Activated effector memory CD4-positive, alpha-beta T cell treated with Interleukin-2 at 50 U/mL for 16 hours (primary cell): ENCODE measurements at places on chromosomes 3 and 15.

- DNase-seq, result no peak
Measured at GRCh38 chr3:125394406-125394805, 19.3 kb upstream of the ZNF148 start.

DNA sequence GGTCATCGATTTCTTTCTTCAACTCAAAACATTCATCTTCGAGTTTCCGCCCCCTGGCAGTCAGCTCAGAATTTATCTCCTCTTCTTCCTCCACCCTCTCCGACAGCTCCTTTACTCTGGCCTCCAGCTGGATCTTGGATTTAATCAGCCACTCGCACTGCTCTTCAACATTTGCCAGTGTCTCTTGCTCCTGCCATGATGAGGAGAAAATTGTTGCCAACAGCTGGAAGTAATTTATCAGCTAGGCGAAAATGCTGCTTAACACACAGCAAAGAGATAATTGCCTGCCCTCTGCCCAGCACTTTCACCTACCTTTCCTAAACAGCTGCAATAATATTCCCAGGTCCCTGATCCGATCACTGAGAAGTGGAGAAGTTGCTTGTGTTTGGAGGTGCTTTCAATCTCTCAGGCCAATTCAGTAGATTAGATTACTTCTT, 69.3 kb downstream of the MYH15 start:
- no peak for DNase-seq

DNA sequence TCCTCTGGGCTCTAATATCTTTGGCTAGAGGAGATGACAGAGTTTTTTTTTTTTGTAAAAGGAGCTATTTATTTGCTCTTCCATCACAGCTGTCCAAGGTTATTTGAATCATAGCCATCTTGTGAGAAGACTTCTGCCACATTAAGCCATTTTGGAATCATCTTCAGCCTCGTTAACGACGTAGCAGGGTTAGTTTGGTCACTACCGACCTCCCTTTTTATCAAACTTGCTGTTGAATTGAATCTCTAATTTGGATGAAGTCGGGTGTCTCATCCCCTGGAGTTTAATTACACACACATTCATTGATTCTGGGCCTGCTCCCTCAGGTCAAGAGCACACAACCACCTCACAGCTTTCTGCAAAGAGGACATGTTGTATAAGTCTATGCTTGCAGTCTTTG, 238.7 kb downstream of the CPNE4 start:
- DNase-seq, result no peak

- no peak for DNase-seq
Measured at GRCh38 chr15:37061996-37062395, 38.4 kb downstream of the MEIS2 start.

GRCh38 chr3:49600781-49601180, 46.5 kb downstream of the BSN start:
- no peak for DNase-seq

GRCh38 chr15:91228890-91229289, 128.8 kb downstream of the SV2B start:
- DNase-seq, result no peak

DNA sequence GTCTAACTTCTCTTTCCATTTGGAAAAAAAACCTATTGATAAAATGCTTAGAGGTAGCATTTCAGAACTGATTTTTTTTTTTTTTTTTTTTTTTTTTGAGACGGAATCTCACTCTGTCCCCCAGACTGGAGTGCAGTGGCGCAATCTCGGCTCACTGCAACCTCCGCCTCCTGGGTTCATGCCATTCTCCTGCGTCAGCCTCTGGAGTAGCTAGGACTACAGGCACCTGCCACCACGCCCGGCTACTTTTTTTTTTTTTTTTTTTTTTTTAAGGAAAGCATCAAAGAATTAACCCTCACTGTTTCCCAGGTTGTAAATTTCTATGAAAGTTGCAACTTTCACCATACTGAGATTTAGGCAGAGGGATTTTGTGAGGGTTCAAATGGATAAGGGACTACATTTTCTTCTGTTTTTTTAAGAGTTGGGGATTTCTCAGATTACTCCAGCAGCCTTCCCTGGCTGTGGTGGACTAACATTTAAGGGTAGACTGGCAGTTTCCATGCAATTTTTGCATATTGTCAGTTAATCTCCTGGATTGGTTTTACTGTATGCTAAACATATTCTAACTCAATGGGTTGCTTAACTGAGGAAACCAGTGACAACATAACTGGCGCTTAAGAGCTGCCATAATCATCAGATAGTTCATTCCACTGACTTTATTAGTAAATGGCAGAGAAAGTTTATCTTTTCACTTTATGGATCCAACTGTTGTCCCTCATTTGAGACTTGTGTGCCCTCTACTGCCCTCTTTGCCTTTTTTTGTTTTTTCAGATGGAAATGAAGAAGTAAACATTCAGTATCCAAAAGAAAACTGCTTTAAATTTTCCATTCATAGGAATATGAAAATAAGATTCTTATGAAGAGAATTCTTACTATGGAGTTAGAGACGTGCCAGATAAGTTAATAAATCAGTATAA, 93.7 kb downstream of the NPTN start:
- DNase-seq, result no peak

DNA sequence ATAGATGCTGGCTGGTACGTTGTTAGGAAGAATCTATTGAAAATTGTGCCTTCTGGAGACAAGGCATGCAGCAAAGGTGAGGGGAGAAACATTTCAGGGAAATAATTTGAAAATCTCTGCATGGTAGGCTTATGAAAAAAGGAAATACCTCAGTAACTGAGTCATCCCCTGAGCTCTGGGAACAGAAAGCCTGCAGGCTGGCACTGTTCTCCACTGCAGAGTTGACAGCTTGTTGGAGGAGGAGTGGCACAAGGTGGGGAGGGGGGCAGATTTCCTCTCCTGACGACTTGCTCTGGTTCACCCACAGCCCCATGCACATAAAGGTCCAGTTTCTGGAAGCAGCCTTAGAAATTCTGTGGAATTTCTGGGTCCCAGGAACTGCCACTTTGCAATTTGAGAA, 179.4 kb downstream of the ABHD5 start:
- DNase-seq, result no peak

DNA sequence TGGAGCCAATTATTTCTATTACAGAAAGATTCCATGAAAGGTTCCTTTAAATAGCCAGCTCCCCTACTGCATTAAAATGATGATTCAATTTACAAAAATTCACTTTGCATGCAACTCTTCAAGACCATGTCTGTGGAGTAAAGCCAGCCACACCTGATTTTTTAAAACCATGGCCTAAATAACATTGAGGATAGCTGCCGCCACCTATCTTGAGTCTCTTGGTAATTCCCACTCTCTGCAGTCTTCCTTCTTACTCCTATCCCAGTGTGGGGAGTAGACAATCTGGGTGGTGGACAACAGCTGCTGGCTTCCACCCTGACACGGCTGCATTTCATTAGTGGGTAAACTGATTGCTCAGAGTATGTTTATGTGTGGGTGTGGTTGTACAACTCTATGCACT, 10.7 kb downstream of the LRTM1 start:
- DNase-seq, result no peak

GRCh38 chr15:66190746-66191145, 62.8 kb downstream of the MEGF11 start:
- DNase-seq, result no peak

DNA sequence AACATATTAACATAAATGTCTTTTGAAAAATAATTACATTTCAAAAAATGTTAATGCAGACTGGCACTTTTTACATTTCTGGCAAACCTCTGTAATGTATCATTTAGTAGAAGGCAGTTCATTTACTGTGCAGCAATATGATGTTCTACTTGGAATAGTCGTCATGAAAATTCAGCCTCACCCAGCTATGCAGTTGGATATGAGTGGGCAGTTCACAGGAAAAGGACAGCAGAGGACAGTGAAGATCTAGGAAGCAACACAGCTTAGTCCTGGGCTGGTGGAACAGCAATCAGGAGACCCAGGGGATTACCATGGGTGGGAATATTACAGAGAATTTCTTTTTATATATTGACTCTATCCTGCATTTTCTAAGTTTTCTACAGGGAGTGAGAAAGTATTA, 63.6 kb downstream of the ANO10 start:
- DNase-seq, result no peak

- no peak for DNase-seq
Measured at GRCh38 chr15:68113751-68114150, 59.6 kb downstream of the PIAS1 start.

GRCh38 chr3:40396406-40396805, 9.4 kb downstream of the ENTPD3 start:
- DNase-seq, result no peak

DNA sequence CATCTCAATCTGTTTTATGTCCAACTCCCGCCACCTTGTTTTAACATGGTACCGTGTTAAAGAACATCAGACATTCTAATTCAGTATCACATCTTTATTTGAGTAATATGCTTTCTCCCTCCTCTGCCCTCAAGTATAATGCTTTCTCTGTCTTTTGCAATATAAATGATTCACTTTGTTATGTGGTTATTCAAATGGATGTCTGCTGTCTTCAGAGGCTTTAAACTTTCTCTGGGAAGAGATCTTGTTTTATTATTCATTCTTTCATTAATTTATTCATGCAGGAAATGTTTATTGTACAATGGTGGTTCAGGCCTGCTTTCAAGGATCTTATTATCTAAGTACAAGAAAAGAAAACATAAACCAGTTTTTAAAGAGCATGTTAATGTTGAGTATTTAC, 57.1 kb downstream of the RAP2B start:
- DNase-seq, result no peak

DNA sequence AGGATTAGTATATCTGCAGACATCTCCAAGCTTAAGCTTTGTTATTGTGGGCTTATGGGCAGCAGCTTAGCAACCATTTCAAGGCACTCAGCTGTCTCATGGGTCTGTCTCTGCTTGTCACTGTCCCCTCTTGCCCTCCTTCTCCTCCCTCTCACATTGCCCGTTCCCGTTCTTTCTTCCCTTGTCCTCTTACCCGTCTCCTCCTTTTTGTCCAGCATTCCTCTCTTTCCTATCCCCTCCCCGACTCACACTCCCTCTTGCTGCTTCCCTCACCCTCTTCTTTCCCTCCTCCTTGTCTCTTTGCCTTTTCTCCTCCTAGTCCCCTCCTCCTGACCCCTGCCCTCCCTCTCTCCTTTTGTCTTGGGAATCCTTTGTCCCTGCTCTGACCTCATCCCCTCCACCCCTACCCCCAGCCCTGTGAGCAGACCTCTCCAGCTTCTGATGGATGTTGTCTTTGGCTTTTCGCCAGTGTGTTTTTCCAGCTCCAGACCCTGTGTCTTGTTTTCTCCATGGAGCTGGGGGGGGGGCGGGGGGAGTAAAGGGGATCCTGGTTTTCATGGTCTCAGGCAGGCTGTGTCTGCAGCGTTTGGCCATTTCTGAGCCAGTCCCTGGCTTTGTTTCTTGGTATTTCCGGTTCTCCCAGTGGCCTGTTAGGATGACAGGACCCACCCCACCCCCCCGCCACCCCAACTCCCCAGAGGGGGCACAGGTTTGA, 47.9 kb upstream of the TRAK1 start:
- DNase-seq, result no peak

DNA sequence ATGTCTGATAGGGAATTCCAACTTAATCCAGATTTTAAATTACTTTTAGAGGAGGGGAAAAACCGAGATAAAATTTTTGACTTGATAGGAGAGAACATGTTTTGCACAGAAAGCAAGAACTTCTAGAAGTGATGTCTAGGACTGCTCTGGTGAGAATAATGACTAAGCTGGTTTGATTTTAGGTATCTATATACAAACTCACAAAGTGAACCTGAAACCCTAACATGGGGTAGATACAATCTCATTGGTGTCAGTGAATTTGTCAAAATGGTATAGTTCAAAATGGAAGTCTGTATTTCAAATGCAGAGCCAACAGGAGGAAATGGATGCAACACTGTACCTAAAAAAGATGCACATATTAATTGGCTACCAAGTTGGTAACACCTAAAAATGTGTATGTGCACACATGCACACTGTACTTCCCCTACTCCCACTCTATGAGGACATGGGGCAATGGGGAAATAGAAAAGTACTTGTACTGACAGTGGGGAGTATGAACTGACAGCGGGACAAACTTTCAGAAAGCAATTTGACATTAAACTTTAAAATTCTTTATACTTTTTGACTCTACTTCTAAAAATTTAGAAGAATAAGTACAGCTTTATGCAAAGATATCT, 53.0 kb downstream of the NR1I2 start:
- DNase-seq, result no peak

GRCh38 chr15:32057876-32058425, 27.6 kb downstream of the CHRNA7 start:
- DNase-seq, result no peak

DNA sequence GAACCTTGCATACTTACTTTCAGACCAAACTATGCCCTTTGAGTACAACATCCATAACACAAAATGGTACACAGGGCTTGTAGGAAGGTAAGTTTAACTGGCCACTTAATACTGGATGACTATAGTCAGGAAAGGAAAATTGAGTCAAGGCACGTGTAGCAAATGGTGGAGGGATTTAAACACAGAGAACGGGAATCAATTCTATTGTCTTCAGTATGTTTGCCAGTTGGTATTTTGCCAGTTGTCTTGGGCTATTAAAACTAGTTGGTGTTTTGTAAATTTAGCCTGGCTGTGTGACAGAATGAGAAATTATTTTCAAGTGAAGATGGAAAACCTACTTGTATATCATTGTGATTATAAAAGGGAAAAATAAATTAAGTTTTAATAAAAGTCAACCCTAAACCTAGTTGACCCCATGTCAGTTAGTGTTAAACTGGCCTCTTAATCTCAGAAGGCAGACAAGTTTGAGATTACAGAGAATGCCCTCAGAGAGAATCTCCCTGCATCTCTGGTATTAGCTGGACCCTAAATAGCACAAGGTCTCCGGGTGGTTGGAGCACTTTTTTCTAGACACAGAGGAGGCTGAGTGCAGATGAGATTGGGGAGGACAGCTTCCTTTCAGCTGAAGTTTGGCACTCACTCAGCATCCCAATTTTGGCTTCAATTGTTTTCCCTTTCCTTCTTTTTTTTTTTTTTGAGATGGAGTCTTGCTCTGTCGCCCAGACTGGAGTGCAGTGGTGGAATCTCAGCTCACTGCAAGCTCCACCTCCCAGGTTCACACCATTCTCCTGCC, 91.2 kb downstream of the MB21D2 start:
- no peak for DNase-seq

DNA sequence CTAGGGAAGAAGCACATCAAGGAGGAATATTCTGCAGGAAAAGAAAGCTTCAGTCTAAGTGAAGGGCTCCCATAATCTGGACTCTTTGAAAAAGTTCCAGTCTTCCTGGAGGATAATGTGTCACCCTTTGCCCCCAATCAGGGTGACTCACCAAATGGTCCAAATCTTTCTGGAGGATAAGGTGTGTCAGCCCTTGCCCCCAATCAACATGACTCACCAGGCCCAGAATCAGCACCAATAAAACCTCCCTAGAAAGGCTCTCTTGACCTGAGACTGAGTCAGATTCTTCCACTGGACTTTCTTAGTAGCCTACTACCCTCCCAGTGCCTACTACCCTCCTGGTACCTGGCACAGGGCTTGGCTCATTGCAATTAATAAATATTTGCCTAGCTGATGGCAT, 9.5 kb upstream of the ARL14 start:
- no peak for DNase-seq

GRCh38 chr3:122406198-122406597, 9.7 kb downstream of the WDR5B start:
- DNase-seq, result no peak

- no peak for DNase-seq
Measured at GRCh38 chr15:90463381-90463780, 66.3 kb upstream of the CRTC3 start.
